ENCODE measurements at places on chromosomes 4 and X. TPM values are rescaled to one million over a fixed set of nuclear protein-coding genes. Genes with fewer than 3 reads are reported as not detected.

GRCh38 chr4:145417348-145418130 lies 64.1 kb upstream of the SMAD1 start:
- no peak for DNase-seq

- no peak for DNase-seq
These were observed 16.4 kb downstream of the DDX3X start for GRCh38 chrX:41350150-41350975.

GRCh38 chrX:56784666-56785065 lies 55.6 kb downstream of the NBDY start:
- DNase-seq = no peak

Gene NAA11
- not detected for total RNA-seq

- no peak for DNase-seq
These were observed 54.7 kb upstream of the LAS1L start for GRCh38 chrX:65589304-65589703.

DNA sequence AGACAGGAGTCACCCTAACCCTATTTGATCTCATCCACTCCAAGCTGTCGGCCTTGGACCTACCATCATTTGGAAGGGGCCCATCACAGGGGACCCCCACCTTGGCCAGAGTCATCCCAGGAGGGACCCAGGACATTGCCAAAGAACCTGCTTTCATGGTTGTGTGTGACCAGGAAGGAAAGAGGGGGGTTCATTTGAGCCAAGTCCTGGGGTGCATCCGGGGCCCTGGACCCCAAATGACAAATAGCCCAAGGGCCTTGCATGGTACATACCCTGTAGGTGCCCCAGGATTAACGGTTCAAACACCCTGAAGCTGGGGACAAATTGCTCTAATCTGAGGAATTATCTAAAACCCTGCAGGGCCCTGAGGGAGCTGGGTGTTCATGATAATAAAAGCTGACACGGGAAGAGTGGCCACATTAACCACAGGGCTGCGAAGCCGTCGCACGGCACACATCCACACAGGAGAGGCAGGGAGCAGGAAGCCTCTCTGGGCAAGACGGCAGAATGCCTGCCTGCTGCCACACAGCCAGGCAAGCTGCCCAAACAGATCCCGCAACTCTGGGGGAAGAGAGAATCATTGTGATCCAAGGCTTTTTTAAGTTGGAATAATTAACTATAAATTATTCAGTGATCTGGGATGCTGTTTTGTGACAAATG lies 28.2 kb upstream of the PPP2R2C start:
- DNase-seq = no peak

DNA sequence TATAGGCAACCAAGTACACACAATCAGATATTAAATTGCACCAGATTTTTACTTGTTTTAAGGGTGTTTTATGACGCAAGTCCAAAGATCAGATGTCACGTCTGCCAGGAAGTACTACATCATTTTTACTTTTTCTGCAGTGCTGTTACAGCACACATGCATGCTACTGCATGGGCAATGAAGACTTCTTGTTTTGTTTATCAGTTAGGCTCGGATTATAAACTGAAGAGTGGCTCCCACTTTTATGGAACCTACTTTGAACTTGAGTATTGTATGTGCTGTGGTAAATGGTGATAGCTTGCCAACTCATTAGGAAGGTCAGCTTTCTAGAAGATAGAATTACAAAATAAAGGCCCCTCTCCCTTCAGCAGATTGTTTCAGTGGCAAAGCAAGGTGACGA lies 131.6 kb downstream of the CEP135 start:
- DNase-seq = no peak

DNA sequence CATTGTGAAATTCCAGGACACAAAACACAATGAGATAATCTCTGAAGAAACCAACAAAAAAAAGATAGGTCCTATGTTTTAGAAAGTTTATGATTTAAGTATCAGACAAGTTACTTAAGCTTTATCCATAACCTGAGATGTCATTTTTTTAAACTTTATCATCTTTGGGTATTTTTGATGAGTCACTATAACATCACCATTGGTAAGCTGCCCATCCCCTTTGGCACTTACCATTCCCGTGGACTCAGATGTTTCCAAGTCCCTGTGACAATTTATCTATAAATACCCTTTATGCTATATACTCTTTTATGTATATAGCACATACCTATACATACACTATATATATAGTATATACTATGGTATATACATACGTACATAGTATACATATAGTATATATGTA lies 198.9 kb upstream of the GEMIN8 start:
- no peak for DNase-seq

DNA sequence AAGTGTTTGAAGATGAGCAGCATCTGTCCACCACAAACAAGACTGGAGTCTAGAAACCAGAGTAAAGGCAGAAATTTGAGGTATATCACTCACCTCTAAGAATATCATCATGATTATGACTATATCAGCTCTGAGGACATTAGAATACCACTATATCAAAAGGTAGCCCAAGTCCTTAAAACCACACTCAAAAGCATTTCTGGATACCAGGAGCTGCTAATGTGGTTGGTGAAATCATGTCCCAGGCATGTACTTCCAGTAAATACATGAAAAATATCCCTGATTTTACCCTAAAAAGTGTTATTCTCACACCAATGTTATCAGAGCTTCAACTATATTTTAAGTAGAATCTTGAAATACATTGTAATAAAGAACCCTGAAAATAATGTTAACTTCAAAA lies 136.3 kb upstream of the SMAD1 start:
- no peak for DNase-seq

- no peak for DNase-seq
These were observed 53.4 kb downstream of the PALLD start for GRCh38 chr4:168550064-168550766.

- DNase-seq = no peak
These were observed 231.1 kb downstream of the SLC39A8 start for GRCh38 chr4:102114118-102114630.

DNA sequence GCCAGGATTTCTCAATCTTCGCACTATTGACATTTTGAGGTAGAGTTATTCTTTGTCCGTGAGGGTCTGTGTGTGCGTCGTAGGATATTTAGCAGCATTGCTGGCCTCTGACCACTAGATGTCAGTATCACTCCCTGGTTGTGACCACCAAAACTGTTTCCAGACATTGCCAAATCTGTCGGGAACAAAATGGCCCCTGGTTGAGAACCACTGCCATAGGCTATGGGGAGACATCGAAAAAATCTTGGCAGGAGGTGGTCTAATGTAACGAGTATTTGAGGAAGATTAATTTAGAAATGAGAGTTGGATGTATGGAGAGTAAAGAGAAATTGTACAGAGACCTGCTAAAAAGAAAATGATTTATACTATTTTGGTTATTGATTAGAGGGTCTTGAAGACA lies 108.4 kb downstream of the DOCK11 start:
- peak; percentile 52 for DNase-seq

DNA sequence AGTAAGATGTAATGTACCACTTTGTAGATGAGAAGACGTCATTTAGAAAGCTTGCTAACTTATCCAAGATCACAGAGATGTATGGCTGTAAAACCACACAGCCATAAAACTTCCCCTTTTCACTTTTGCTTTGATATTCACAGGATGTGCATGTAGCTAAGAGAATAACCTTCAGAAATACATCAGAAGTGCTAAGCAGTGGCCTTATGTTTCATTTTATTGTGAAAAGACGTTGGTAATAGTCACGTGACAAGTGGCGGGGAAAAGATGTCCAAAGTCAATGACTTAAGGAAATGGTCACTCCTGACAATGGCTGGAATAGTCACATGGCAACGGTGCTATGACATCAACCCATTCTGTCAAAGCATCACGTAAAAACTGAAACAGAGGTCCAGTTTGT lies 12.9 kb upstream of the WDR17 start:
- DNase-seq = no peak

Gene CYLC1
- not detected for total RNA-seq

Gene GNRHR
- total RNA-seq = not detected

GRCh38 chr4:13994016-13994415 lies 366.5 kb upstream of the BOD1L1 start:
- no peak for DNase-seq

DNA sequence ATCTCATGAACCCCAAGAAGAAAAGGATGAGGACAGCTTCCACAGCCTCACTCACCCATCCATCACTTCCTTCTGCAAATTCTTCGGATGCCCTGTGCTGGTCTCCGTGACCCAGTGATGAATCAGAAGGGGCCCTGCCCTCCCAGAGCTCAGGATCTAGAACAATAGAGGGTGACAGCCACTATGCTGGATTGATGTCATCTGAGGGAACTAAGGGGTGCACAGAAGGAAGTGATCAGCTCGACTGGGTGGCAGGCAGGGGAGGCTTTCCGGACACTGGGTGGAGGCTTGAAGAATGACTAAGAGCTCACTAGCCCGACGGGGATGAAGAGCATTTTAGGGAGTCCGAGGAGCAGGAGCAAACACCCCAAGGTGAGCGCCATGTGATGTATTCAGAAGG lies 1.4 kb upstream of the ZNF185 start:
- DNase-seq = no peak

GRCh38 chrX:111504941-111505340 lies 6.5 kb upstream of the SERTM2 start:
- DNase-seq = no peak

DNA sequence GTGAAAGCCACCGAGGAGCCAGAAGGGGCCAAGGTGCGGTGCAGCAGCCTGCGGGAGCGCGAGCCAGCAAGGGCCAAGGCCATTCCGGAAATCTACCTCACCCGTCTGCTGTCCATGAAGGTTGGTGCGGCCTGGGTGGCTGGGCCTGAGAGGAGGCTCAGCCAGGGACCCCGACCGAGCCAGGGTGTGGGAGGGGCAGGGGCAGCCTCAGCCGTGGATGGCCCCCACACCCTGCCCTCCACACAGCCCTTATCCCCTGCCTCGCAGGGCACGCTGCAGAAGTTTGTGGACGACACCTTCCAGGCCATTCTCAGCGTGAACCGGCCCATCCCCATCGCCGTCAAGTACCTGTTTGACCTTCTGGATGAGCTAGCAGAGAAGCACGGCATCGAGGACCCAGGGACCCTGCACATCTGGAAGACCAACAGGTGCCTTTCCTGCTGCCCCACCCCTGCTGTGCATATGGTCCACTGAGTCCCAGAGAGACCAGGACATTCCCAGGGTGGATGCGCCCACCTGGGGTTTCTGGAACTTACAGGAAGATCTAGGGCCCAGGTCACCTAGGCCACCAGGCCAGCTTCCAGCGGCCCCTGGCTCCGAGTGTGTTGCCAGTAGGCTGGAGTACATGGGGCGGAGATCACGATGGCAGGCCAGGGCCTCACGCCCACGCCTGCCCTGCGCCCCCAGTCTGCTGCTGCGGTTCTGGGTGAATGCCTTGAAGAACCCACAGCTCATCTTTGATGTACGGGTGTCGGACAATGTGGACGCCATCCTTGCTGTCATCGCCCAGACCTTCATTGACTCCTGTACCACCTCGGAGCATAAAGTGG lies 3.4 kb upstream of the SRPK3 start:
- DNase-seq = peak; percentile 31

DNA sequence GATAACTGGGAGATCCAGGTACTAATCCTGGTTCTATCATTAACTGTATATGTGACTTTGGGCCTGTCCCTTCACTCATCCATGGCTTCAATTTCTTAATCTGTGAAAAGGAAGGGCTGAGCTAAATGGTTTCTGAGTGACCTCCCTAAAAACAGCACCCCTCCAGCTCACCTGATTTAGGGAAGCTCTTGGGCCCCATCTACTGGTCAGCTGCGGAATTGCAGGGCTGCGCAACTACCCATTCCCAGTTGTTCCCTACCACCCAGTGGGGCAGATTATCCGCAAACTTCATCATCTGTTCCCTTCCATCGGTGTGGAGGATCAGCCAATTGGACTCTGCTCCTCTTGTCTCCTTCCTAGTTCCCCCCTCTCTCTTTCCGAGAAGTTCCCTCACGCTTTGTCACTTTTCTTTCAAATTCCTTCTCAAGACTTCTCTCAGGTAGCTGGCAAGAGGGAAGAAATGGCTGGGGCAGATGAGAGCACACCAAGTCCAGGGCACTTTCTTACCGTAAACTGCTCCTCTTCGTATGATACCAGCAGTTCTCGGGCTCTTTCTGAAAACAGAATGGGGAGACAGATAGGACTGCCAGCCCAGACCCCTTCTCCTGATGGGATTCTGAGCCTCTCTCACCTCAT lies 5.8 kb downstream of the LAS1L start:
- no peak for DNase-seq

DNA sequence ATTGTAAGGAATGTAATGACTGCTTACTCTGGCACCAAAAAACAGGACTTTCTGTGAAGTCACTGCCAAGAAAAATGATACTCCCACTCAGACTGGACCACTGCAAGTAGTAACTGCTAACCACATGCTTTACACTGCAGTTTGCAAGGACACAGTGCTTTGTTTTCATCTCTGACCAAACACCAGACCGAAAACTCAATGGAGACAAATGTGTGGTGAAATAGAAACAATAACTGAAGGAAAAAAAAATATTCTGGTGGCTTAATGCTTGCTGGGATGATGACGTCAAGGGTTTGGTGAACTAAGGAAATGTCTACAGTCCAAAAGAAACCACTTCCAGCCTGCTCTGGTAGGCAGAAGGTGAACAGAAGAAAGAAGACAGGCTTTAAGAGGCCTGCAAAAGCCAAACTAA lies 13.2 kb downstream of the GPC4 start:
- no peak for DNase-seq

Gene STATH
- not detected for total RNA-seq

- no peak for DNase-seq
These were observed 186.5 kb downstream of the MAB21L2 start for GRCh38 chr4:150768497-150768896.

GRCh38 chrX:124346877-124347241 lies 496 bp downstream of the SH2D1A start:
- DNase-seq = no peak

DNA sequence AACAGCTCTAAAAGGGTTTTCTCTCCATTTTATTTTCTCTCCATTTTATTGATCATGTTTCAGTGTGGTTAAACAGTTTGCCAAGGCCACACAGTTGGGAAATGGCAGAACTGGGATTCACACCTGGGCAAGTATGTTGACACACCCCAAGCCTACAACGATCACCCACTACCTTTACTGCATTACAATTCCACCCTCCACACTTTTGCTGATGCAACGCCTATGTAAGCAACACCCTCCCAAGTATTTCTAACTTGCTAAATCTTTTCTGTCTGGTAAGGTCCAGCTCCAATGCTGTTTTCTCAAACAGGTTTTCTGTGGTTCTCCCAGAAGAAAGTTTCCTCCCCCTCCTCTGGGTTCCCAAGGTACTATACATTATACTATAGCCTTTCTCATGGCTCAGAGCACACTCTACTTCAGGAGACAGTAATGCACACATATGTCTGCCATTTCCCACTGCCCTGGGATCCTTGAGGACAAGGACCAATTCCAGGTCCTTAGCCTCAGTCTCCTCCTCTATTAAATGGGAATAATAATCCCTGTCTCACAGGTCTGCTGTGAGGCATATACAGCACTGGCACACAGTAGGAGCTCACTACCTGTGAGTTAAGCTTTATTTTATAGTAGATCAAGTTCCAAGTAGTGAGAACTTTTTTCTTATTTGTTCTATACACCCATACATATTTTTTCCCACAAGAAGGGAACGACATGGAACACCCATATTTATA lies 27.9 kb downstream of the IQSEC2 start:
- DNase-seq = no peak

Data from right cardiac atrium (tissue), 5 donors.